ENCODE measurements at places on chromosomes 6 and 20.

- no peak for DNase-seq
Observed at GRCh38 chr6:125101128-125101527, 52.4 kb upstream of the TPD52L1 start.

- no peak for DNase-seq
Observed at GRCh38 chr6:96466147-96466863, 55.3 kb upstream of the UFL1 start.

DNA sequence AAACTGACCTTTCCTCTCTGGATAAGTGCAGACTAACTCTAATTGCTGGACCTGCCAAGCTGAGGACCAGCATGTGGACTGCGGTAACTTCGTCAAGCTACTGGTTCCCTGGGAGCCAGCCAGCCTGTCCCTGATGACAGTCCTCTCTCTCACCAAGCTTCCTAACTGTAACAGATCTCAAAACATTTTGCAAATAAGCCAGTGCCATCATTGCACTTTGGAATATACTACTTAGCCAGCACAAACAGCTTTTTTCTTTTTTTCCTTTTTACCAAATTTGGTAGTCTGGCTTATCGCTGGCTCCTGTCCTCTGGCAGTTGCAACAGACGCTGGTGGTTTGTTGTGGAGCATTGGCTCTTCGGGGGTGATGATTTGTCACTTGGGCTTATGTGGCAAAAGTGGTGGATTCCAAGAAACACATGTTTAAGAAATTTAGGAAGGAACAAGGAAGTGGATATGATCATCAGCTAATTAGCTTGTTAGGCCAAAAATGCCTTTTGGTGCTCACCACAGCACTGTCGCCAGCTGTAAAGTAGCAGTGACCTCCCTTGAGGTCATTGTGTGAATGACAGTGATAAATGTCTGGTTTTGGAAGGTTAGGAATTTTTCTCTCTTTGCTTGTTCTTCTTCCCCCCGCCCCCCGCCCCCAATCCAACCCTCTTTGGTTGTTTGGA, 171.7 kb downstream of the CLIC5 start:
- DNase-seq: no peak

DNA sequence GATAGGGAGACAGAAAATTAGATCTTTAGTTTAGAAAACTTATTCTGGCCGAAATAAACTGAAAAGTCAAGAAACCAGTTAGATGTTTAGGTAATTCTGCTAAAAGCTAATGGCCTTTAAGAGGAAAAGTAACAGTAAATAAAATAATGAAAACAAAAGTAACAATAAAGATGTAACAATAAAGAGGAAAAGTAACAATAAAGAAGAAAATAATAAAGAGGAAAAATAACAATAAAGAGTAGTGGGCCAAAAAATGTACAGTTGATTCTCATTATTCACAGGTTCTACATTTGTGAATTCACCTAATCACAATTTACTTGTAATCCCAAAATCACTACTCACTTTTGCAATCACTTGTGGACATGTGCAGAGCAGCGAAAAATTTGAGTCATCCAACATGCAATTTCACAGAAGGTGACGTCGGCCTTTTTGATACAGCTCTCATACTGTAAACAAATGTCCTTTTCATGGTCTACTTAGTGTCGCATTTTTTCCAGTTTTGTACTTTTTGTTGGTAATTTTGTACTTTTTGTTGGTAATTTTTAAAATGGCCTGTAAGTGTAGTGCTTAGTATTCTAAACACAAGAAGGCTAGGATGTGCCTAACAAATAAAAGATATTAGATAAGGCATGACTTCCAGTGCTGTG, 24.0 kb downstream of the HBS1L start:
- DNase-seq: peak; percentile 25

DNA sequence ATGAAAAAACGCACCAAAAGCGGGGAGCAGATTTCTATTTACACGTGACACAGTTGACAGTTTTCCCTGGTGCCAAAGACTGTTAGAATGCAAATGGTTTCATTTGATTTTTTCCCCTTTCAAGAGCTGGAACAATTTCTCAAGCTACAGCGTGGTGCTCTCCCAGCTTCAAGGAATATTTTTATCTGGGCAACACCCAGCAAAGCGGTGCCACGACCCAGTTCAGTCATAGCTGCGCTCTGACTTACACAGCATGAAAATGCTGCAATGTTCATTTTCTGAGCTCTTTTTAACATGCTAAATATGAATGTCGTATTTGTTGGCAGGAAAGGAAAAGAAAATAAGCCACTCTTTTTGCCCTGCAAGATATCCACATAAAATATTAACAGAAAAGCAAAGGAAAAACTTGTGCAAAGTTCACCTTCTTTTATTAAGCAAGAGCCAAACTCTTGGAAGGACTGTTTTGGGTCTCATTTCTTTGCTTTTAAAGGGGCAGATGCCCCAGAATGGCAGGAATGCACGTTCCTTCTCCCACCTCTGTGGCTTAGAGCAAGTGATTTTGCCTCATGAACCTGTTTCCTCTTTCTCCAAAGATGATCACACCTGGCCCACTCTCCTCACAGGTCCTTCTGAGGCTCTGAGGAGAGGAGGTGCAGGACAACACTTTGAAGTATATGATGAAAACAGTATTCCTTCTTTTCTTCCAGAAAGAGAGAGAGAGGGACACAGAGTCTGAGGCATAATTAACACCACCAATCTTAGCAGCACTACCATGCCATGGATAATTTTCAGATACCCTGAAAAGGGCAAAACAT, 47.0 kb downstream of the TTI1 start:
- DNase-seq: no peak

- no peak for DNase-seq
Observed at GRCh38 chr6:8382434-8382833, 52.9 kb downstream of the SLC35B3 start.

GRCh38 chr6:33935439-33936080, 131.8 kb upstream of the MLN start:
- DNase-seq: no peak

DNA sequence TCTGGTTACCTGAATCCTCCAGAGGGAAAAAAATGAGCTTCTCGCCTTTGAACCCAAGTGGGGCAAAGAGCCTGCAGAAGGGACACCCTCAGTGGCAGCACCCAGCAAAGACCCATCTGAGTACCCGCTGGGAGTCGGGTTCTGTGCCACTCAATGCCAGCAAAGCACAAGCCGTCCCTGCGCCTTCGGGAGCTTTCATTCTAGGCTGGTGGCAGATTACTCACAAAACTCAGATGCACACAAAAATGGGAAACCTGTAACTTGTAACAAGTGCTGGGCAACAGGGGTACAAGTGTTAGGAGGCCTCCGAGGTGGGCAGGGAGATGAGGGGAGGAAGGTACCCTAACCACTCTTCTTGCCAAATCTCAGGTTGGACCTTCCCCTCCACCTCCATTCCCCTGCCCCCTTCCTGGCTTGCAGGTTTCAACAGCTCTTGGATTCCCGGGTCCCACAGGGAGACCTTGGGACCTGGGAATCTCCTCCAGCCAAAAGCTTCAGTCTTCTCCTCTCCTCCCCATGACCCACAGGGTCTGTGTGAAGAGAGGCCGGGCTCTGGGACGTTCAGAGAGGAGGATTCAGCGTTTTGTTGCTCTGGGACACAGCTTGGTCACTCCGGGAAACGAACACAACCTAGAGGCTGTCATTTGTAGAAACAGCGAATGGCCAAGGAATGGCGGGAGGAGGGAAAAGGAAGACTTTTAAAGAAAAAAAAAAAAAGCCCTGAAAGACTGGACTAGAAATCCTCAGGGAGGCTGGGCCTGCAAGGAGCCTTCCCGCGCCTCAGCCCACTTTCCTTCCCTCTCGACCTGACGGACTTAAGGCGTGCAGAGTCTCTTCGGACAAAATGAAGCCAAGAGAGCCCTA, 1.2 kb upstream of the PARD6B start:
- DNase-seq: no peak

Data from activated naive CD4-positive, alpha-beta T cell treated with anti-CD3 and anti-CD28 coated beads, Interleukin-2, amount 50 U/mL, for 16 hours (primary cell).